Right atrium auricular region (tissue), 2 donors: ENCODE measurements at places on chromosomes 4 and X.

GRCh38 chrX:68838571-68838910, 9.7 kb downstream of the EFNB1 start:
- DNase-seq, result no peak

- DNase-seq, result no peak
Observed at GRCh38 chrX:97045470-97045869, 161.8 kb downstream of the RPA4 start.

GRCh38 chr4:94452476-94453371, 982 bp downstream of the PDLIM5 start:
- DNase-seq, result peak; percentile 92

GRCh38 chrX:119755981-119756533, 2.3 kb upstream of the SOWAHD start:
- DNase-seq, result no peak

DNA sequence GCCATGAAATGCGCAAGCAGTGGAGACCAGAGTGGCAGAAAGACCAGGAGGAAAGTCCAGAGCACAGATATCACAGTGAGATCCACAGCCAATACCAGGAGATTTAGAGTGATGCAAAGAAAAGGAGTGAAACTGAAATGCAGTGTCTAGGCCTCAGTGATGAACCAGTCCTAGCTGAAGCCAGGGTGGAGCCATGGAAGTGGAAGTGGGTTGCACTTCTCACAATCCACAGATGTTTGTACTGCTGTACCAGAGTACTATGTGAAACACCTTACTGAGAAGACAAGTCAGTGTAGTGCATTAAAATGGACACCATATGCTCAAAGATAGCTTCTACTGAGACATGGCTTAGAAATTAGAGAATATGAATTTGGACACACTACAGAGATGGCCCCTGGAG, 403.3 kb downstream of the HNRNPD start:
- DNase-seq, result no peak

- DNase-seq, result no peak
Observed at GRCh38 chrX:134683351-134684005, 25.2 kb upstream of the PLAC1 start.

- DNase-seq, result no peak
Observed at GRCh38 chr4:77355731-77356130, 198.7 kb downstream of the CCNG2 start.

DNA sequence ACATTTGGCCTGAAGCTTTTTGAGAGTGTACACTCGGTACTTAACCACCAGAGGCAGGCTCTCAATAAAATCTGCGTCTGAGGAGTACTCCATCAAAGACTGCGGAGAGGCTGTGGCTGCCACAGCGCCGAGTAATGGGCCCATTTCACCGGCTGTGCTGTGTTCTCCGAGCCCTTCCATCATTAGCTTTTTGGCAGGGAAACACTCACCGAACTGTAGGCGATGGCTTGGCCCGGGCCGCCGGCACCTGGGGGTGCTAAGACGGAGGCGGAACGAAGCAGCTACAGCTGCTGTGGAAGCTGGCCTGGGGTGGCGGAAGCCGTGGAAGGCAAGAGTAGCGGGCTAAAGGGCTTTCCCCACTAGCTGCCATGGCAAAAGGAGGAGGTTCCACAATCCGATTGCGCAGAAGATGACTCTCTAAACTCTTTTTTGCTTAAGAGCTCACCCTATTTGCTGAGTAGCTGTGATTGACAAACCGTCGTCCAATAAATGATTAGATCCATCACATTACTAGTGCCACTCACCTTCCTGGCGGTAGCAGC, 48.5 kb upstream of the PABPC1L2A start:
- no peak for DNase-seq

DNA sequence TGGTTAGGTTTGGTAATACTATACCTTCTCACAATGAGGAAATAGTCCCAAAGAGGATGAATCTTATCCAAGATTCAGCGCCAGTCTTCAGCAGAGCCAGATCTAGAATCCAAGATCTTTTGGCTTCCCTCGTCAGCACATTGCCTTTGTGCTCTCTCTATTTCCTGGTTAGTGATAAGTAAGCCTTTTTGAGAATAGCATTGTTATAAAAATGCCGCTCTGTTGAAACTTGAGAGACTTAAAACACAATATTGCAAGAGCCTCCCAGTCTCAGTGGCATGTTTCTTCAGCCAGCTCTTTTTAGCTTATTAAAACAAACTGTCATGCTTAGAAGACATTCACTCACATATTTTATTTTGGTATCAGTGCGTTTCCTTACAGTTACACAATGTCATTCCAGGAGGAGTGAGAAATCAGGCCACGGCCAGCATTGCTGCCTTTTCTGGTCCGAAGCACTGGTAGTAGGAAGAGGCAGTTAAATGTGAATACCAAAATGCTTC, 141.4 kb downstream of the KLHL8 start:
- DNase-seq, result peak; percentile 84

DNA sequence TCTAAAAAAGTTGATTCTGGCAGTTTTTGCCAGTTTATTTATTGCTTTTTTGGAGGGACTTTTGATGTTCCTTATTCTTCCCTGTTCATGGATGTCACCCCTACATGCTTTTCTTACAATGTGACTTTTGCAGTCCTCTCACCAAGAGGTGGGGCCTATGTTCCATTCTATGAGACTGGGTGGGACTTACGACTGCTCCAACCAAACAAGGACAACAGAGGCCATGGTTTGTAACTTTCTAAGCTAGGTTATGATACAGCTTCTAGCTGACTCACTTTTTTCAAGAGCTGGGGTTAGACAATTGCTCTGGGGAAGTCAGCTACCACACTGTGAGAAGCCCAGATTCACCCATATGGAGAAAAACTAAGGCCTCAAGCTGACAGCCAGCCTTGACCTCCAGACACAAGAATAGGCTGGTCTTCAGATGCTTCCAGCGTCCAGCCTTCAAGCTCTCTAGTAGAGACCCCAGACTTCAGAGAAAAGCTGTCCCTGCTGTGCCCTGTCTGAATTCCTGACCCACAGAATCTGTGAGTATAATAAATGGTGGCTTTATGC, 39.5 kb downstream of the ENOPH1 start:
- no peak for DNase-seq

DNA sequence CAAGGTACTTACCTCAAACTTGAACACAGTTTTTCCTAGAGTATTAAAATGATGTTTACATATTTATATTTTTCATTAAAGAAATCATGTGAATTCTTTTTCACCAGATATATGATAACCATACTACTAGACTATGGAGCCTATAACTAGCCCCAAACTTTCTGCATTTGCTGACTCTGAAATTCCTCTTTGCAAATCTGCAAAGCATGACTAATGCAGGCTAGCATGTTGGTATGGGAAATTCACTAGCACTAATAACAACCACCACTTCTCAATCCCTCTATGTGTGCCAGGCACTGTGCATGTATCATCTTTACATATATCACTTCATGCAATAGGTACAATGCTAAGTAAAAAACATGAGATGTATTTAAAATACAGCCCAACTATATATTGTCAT, 51.1 kb downstream of the SLC10A7 start:
- no peak for DNase-seq

GRCh38 chrX:148905400-148905799, 405.0 kb downstream of the AFF2 start:
- no peak for DNase-seq

- DNase-seq, result no peak
Observed at GRCh38 chr4:18209448-18209847, 187.9 kb upstream of the LCORL start.

GRCh38 chr4:11480683-11481082, 52.0 kb upstream of the HS3ST1 start:
- peak; percentile 67 for DNase-seq

GRCh38 chr4:6855692-6856297, 53.8 kb upstream of the TBC1D14 start:
- DNase-seq, result no peak

- DNase-seq, result no peak
Observed at GRCh38 chrX:102085706-102086105, 39.8 kb upstream of the TCEAL2 start.

GRCh38 chr4:150323406-150324325, 245.4 kb downstream of the DCLK2 start:
- no peak for DNase-seq

DNA sequence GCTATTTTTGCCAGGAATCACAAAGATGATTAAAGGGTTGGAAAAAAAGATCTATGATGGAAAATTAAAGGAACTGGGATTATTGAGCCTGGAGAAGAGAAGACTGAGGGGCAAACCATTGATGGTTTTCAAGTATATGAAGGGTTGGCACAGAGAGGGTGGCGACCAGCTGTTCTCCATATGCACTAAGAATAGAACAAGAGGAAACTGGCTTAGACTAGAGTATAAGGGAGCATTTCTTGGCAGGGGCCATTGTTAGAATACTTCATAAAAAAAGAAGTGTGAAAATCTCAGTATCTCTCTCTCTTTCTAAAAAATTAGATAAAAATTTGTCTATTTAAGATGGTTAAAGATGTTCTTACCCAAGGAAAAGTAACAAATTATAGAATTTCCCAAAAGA, 75.1 kb downstream of the NPNT start:
- no peak for DNase-seq

DNA sequence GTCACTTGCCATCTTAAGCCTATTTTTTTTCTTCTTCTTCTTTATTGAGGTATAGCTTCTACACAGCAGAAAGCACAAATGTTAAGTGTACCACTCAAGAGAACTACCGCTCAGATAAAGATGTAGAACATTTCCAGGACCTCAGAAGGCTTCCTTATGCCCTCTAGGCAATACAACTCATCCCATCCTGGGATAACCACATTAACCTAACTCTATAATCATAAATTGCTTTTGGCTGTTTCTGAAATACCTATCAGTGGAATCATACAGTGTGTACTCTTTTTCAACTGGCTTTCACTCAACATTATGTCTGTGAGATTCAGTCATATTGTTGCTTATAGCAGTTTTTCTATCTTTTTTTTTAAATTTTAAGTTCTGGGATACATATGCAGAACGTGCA, 51.7 kb downstream of the ARFIP1 start:
- DNase-seq, result no peak

DNA sequence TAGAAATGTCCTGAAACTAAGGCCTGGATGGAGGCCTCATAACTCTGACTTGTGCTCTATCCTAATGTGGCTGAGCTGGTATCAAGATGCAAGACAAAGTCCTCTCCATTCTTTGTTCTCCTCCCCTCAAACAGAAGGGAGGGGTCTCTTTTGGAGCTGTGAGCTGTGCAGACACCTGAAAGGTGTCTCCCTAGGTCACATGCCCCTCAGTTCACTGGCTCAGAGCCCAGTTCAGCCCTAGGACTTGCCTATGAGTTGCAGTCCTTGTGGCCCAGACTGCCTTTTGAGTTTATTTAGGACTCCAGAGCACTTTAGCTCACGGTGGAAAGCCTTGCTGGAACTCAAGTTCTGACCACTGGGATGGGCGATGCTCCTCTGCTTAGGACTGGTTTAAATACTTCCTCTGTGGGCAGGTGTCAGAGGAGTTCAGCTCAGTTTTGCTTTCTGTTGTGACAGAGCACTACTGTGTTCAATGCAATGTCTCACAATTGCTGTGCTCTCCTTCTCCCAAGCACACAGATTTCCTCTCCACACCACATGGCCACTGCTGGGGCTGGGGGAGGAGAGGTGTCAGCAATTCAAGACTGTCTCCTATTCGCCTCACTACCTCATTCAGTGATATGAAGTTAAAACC, 84.8 kb upstream of the ZNF827 start:
- DNase-seq, result no peak

- no peak for DNase-seq
Observed at GRCh38 chrX:73992019-73992418, 312.0 kb upstream of the ZCCHC13 start.

- no peak for DNase-seq
Observed at GRCh38 chrX:9912351-9913145, 54.6 kb upstream of the CLDN34 start.
